ENCODE measurements at places on chromosomes 5 and 9. TPM values are rescaled to one million over a fixed set of nuclear protein-coding genes. Genes with fewer than 3 reads are reported as not detected.

Gene FIBCD1
- polyA plus RNA-seq: 0.24 TPM

Gene LVRN
- 0.25 TPM for polyA plus RNA-seq

Gene DHFR
- 34.4 TPM for polyA plus RNA-seq

Gene GNAQ
- polyA plus RNA-seq: 32.4 TPM

Gene OR1J2
- polyA plus RNA-seq: not detected

Gene SPATA31D4
- not detected for polyA plus RNA-seq

Gene RNF183
- 0.49 TPM for polyA plus RNA-seq

Gene ANKRD34B
- 0.05 TPM for polyA plus RNA-seq

Gene MEIKIN
- not detected for polyA plus RNA-seq

Gene ZNF483
- polyA plus RNA-seq: 3.8 TPM

Gene SLC25A48
- polyA plus RNA-seq: not detected

GRCh38 chr5:96714951-96715451, 52.8 kb downstream of the CAST start:
- peak; percentile 92 for DNase-seq

DNA sequence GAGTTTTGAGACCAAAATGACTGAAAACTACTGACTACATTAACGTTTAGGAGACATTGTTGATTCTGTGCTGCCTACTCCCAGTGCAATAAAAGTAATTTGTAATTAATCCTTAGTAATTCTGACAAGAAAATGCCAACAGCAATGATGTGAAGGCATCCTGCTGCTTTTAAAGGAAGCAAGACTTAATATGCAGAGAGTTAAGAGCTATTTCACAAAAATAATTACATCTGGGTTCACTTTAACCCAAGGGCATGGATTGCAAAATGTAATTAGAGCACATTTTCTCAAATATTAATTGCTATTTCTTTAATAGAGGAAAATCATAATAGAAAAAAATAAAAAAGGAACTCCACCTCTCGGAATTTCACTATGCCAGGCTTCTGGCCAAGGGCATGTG, 22.7 kb upstream of the TNFSF8 start:
- no peak for DNase-seq

GRCh38 chr5:160547061-160547460, 125.4 kb downstream of the PTTG1 start:
- no peak for DNase-seq

DNA sequence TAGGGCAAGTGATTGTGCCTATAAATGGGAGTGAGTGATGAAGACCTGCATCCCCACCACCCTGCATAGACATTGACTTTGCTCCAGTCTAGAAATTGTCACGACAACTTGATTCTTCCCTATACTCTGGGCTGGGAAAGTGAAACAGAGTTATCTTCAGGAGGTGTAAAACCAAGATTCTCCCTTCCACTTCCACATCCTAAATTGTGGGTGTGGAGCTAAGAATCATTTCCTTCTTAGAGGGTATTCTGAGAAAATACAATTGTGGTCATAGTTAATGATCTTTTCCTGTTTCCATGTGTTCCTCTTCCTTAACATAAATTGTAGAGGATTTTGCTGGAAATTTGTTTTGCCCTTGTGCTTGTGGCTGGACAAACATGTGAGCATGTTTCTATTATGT, 96.8 kb upstream of the PJA2 start:
- no peak for DNase-seq

GRCh38 chr9:133059623-133060022, 2.2 kb upstream of the CEL start:
- DNase-seq: no peak

DNA sequence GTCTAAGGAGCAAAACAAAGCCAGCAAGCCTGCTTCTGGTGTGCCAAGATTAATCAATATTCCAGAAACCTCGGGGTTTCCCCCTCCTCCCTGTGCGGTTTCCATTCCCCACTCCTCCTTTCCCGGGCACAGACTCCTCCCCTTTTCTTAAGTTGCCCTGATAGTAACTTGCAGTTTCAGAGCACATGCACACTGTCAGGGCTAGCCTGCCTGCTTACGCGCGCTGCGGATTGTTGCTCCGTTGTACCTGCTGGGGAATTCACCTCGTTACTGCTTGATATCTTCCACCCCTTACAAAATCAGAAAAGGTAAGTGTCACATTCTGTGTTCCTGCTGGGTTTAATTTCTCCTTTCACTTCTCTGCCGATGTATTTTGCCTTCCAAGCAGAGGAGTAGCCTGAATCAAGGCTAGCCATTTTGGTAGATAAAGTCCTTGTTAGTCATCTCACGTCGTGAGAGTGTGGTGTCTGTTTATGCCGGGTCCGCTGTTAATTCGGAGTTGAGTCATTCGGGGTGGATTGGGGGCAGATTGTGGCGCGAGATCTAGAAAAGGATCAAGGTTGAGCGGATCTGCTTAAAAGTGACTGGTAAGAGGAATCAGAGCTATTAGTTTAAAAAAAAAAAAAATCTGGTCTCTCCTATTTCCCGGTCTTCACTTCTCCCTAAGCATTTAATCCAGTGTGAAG, at the start of gene SLC1A3:
Gene SLC1A3, plus strand, starts transcription at position 179 of the 686 bp plus-strand sequence. CDS start 1,818 bp downstream, outside the sequence.
- DNase-seq: peak; percentile 81

DNA sequence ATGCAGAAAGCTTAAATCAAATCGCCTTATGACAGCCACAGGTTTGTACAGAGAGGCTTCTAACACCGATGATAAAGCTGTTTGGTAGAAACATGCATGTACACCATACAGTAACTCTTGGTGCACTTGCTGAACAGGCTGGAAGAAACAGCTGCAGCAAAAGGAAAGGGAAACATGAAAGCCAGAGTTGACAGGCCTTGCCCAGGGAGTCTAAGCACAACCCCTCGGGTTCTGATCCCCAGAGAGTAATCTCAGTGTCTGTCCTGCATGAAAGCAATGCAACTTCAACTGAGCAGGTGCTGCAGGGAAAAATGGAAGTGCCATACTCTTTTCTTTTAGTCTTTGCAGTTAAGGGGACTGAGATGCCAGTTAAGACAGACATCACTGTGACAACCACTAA, 419.9 kb downstream of the BNC2 start:
- no peak for DNase-seq

- DNase-seq: no peak
Observed at GRCh38 chr9:123162791-123163345, 105.5 kb downstream of the STRBP start.

GRCh38 chr9:68834931-68835520, 130.0 kb downstream of the PIP5K1B start:
- DNase-seq: no peak

GRCh38 chr5:59097712-59098111, 514.8 kb downstream of the RAB3C start:
- no peak for DNase-seq

DNA sequence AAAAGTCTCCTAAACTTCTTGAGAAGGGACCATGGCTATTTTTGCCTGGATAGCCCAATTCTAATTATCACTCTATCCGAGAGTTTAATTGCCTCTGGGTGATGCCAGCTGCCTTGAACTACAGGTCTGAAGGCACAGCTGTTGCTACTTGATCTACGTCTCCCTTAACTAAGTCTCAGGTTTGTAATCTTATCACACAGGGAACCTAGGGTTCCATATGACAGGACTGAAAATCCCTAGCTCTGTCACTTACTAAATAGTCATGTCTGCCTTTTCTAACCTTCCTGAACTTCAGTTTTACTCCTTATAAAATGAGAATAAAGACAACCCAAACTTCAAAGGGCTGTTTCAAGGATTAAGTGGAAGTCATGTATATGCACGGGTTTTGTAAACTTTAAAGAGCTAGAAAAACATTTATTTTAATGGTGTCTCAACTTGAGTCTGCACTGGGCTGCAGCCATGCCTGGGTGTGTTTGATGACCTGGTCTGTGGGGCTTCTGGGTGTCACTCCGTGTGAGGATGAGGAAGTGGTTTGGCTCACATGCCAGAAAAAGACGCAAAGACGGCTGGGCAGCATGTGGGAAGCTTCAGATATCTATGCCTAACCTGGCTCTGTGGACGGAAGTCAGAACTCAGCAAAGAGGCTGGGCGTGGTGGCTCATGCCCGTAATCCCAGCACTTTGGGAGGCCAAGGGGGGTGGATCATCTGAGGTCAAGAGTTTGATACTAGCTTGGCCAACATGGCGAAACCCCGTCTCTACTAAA, 129.3 kb upstream of the SLC44A1 start:
- DNase-seq: peak; percentile 76

DNA sequence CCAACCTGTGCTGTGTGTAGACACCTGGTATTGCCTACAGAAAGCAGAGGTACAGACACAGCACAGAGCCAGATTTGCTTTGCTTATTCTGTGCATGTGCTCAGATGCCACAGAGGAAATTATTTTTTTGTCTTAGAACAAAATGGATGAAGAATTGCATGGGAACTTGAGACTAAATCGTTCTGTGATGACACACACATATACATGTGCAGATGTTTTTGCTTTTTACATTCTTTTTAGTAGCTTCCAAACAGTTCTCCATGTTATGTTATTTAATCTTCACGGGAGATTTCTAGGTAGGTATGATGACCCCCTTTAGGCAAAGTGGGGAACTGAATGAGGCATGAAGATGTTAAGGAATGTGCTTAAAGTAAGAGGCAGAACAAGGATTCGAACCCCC, 221.5 kb upstream of the PANK3 start:
- no peak for DNase-seq

GRCh38 chr5:119321569-119322311, 34.1 kb upstream of the TNFAIP8 start:
- no peak for DNase-seq

GRCh38 chr5:171776770-171777759, 8.6 kb upstream of the SMIM23 start:
- DNase-seq: no peak

DNA sequence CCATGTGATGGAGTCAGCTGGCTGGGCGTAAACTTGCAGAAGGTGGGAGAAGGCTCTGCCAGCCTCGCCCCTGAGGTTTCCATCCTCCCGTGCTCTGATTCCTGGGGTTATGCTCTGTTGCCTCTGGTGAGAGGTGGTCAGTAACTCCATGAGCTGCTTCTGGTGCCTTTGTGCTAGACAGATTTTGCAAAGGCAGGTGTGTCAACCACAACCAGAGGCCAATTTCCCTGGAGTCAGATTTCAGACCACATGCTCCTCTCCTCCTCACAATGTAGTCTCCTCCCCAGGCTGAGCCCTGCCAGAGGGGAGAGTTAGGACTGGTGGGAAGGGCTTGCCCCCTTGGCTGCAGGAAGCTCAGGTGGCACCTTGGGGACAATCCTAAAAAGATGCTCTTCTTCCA, 38.8 kb upstream of the TENT4A start:
- DNase-seq: no peak

GRCh38 chr5:139660923-139661814, 13.0 kb downstream of the CXXC5 start:
- peak; percentile 91 for DNase-seq

DNA sequence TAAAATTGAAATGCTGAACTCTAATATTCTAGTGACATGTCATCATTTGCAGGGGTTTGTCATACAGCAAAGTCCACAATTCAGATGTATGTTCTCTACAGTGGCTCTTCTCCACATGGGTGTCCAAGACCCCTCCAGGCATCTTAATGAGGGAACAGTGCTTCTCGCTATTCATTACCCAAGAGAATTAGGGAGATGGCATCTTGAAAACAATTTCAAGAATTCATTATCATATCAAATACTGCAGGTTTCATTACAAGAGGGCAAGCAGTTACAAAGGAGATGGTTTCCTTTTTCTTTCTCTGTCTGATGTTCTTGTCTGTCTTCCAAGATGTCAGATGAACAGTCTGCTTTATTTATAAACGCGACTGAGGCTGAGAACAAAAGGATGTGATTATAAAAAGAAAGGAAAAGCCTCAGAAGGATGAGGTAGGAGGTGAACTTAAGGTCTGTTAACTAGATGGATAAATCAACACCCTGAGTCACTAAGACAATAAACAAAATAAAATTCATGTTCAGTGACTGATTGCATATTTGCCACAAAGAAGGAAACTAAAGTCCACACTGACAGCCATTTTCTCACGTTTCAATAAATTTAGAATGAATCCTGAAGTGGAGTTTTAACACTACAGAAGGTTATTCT, 326.7 kb upstream of the EFNA5 start:
- DNase-seq: no peak

- DNase-seq: peak; percentile 41
Observed at GRCh38 chr9:75161116-75161857, 73.0 kb downstream of the OSTF1 start.

GRCh38 chr9:8188723-8189407, 389.3 kb upstream of the DMAC1 start:
- no peak for DNase-seq

DNA sequence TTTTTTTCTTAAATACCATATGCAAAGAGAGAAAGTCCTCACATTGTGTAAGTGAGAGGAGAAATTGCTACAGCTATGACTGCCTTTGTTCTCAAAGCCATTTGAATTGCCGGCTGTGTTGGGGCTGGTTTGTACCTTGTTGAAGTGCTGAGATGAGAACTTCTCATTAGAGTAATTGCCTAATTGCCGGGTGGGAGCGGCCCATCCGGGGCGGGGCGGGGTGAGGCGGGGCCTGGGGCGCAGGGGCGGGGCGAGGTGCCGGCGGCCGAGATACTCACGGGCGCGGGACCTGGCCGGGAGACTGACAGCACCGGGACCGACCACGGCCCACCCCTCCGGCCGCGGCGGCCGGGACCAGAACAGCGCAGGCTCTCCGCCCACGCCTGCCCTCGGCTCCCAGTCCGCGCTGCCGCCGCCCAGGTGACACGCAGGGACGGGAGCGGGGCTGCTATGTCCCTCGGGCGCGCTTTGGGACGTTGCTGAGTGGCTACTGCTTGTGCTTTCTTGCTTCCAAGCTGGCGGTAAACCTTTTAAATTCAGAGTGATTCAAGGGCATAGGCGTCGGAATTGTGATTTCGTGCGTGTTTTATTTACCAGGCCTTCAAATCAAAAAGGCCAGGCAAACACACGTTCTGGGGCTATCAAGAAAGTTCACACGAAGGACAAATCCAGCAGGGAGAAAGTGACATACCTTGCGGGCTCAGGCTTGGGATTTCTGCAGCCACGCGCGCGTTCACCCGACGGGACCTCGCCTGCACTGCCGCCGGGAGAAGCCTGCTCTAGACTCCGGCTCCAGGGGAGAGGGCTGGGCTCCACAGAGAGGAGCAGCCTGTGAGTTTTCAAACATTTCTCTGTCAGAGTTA, 269.1 kb downstream of the FANCC start:
- DNase-seq: peak; percentile 74

GRCh38 chr5:131783874-131784273, 12.9 kb downstream of the FNIP1 start:
- no peak for DNase-seq

DNA sequence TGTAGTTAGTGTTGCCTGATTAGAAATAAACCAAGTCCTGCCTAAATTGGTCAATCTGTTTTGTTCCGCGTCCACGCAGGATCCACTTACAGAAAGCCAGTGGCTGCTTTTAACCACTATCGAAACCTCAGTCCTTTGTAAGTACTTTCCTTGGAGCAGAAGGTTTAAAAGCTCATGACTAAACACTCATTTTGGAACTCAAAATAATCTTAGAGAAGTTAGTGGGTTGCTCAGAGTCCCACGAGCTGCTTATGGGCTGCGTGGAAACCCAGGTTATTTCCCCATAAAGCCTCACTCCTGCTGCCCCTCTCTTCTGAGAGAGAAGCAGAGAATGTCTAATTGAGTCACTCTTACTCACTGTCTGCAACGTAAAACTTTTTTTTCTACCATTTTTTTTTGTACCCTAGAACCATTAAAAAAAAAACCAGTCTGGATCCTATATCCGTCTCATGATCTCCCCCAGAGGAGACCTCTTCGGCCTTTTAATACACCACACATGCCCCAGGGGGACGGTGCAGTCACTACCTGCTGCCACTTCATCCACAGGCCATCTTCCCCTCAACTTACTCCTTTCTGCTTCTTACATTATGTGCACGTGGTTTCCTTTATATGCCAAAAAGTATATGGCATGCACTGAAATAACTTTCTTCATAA, 7.6 kb downstream of the BASP1 start:
- no peak for DNase-seq

- no peak for DNase-seq
Observed at GRCh38 chr9:88775559-88775958, 215.7 kb upstream of the S1PR3 start.

- peak; percentile 44 for DNase-seq
Observed at GRCh38 chr9:130138791-130139190, 33.4 kb upstream of the NCS1 start.

Data from cardiac muscle cell (in vitro differentiated cells and primary cell).